ENCODE measurements at places on chromosomes 3 and 15. TPM values are rescaled to one million over a fixed set of nuclear protein-coding genes. Genes with fewer than 3 reads are reported as not detected.

DNA sequence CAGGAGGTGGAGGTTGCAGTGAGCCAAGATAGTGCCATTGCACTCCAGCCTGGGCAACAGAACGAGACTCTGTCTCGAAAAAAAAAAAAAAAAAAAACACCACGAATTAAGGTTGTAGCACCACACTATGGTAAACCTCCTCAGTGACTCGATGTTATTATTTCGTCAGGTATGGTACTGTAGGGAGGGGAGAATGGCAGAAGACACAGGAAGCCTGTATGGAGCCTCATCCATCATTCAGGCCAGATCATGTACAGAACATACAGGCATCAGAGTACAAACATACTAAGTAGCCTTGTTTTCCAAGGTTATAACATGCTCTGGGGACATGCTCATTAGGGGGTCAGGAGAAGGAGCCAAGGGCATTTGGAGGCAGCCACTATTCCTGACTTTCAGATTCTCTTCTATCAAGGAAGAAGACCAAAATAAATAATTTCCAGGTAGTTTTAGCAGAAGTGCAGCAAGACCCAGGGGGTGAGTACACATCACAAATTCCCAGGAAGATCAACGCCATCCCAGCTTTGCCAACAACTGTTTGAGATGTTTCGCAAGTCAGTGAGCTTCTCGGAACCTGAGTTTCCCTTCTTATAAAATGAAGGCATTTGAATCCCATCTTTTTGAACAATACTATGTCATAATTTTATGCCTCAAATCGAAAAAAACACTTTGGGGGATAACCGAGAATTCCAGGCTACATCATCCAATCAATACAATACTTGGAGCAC lies 79.8 kb downstream of the FOXP1 start:
- peaks cover 18% of the 10 kb centered on the region for H3K4me1 ChIP-seq
- peaks cover 3% of the 10 kb centered on the region for H3K27me3 ChIP-seq

GRCh38 chr3:70053293-70053692 lies 53.8 kb downstream of the SAMMSON start:
- peaks cover 3% of the 10 kb centered on the region for H3K27me3 ChIP-seq
- DNase-seq, result no peak
- H3K4me3 ChIP-seq, result no peak overlapping the region
- H3K27ac ChIP-seq, result no peak overlapping the region
- H3K36me3 ChIP-seq, result no peaks in the 10 kb centered on the region
- no peaks in the 10 kb centered on the region for H3K4me1 ChIP-seq

DNA sequence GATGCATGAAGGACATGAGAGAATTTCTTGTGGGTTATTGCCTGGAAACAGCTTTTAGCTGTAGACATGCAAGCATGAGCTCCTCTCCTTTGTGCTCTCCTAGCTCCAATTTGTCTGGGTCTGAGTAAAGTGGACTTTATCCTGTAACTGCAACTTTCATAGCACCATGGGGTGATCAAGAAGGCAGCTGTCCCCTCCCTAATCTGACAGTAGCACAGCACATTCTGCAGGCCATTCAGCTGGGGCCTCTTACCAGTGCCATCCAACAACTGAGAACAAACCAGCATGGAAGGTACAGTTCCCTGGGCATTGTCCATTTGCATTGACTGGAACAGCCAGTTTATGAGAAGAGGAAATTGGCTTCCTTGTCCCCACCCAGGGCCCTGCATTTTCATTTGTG lies 7.7 kb upstream of the RAB27A start:
- no peak overlapping the region for H3K4me3 ChIP-seq
- no peaks in the 10 kb centered on the region for H3K27me3 ChIP-seq
- H3K36me3 ChIP-seq, result no peaks in the 10 kb centered on the region
- no peaks in the 10 kb centered on the region for H3K4me1 ChIP-seq
- DNase-seq, result no peak

DNA sequence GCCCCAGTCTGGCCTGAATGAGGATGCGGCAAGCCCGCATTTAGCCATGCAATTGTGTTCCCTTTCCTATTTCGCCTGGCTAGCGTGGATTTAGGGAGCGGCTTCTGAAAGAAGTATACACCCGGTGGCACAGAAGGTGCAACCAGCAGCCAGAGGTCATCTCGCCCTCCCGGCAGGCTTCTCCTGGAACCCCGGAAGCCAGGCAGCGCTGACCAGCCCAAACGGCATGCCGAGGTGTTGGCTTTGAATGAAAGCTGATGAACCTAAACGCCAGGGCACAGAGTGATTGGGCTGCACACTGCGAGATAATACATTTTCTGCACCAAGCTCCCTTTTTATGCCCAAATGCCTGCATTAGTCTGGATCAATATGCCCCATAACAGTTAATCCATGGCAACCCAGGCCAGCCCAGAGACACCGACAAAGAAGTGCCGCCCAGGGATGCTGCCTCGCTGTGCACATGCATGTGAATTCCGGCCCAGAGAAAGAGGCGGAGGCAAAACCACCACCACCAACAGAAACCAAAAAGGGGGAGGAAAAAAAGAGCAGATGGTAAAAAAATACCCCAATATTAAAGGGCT lies 1.4 kb downstream of the SRGAP3 start:
- DNase-seq, result no peak
- no peaks in the 10 kb centered on the region for H3K36me3 ChIP-seq
- peak overlapping the region; percentile 21 for H3K4me3 ChIP-seq
- H3K27me3 ChIP-seq, result peaks cover 24% of the 10 kb centered on the region
- H3K27ac ChIP-seq, result no peak overlapping the region

Gene KIF7
- 0.15 TPM for total RNA-seq

Gene SYNPR
- not detected for total RNA-seq

Gene CAND2
- 0.15 TPM for total RNA-seq

DNA sequence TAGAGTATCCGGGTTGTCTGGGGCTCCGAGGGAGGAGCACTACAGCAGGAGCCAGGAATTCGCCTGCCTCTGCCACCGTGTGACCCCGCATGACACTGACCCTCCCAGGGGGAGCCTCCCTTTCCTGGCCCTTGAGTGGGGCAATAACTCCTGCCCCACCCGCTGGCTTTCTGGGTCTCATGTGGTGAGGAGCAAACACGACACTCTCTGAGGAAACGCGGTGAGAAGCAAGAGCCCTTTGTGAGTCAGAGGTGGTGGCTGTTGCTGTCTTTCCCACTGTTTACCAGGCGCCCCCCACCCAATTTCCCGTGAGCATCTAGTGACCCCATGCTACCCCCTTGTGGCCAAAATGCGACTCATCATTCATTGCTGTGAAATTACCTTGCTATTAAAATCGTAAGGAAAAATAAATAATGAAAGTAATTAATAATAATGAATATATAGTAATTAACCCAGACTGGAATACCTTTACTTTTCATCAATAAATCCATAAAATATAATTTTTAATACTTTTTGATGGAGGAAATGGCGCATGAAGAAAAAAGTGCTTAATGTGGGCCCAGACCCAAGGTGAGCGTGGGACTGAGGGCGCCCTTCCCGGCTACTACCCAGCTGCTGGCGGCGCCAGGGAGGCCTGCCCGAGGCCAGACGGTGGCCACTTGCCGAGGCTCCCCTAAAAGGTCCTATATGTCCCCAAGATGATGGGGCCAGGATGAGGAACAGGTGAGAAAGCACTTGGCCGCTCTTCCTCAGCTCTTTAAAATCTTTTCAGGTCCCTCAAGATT lies 29.3 kb downstream of the CCNL1 start:
- peak overlapping the region; percentile 99 for H3K27ac ChIP-seq
- no peaks in the 10 kb centered on the region for H3K27me3 ChIP-seq
- peak overlapping the region; percentile 60 for H3K4me3 ChIP-seq
- DNase-seq, result peak; percentile 82
- peaks cover 88% of the 10 kb centered on the region for H3K4me1 ChIP-seq

DNA sequence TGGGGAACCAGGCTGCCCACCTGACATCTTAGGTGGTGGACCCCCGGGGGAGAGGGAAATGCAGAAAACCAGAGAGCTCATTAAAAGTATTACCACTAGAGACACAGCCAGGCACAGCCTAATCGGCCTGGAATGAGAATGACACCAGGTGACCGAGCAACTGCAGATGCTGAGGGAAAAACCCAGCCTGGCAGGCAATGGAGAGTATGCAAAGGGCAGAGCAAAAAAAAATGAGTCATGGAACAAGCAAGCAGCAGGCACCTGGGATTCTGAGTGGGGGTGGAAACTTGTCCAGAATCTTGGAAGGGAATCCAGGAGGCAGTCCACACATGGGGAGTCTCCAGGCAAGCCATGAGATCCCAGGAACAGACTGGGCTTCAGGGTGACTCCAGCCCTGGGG lies 183.7 kb upstream of the LRRN1 start:
- H3K4me1 ChIP-seq, result no peaks in the 10 kb centered on the region
- no peaks in the 10 kb centered on the region for H3K27me3 ChIP-seq
- no peak for DNase-seq
- no peak overlapping the region for H3K4me3 ChIP-seq

DNA sequence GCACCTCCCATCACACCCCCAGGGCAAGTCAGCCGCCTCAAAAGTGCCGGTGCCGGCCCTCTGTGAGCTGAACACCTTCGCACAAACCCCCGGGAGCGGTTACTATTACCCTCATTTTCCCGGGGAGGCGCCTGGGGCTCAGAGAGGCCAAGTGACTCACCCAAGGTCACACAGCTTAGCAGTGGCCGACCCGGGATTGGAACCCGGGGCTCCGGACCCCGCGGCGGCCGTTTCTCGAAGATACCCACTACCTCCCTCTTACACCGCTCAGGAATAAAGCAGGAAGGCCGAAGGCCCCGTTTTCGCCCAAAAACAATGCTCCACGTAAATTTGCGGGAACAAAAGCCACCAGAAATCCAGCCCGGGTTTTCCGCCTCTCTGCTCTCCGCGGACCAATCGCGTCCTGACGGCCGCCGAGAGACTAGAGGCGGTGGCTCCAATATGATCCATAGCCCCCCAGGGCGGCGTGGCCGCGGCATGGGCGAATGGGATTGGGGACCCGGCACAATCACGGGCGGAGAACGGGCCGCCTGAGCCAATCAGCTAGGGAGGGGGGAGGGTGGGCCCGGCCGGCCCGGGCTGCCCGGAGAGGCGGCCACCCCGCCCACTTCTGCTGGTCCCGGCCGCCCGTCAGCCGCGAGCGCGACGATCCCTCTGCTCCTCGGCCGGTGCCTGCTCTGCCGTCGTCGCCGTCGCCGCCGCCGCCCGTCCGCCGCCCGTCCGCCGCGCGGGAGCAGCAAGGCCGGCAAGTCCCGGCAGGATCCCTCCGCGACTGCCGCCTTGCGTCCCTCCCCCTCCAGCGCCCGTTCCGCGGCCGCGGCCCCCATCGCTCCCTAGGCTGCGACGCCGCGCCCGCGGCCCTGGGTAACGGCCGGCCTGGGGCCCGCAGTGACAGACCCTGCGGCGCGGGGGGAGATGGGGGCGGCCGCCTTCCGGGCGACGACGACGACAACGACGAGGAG lies 177.0 kb downstream of the OR4M2 start:
- no peak overlapping the region for H3K27ac ChIP-seq
- no peaks in the 10 kb centered on the region for H3K36me3 ChIP-seq
- no peak overlapping the region for H3K4me3 ChIP-seq
- peaks cover 40% of the 10 kb centered on the region for H3K4me1 ChIP-seq
- no peak for DNase-seq
- peaks cover 1% of the 10 kb centered on the region for H3K27me3 ChIP-seq

Gene KY
- total RNA-seq, result not detected

DNA sequence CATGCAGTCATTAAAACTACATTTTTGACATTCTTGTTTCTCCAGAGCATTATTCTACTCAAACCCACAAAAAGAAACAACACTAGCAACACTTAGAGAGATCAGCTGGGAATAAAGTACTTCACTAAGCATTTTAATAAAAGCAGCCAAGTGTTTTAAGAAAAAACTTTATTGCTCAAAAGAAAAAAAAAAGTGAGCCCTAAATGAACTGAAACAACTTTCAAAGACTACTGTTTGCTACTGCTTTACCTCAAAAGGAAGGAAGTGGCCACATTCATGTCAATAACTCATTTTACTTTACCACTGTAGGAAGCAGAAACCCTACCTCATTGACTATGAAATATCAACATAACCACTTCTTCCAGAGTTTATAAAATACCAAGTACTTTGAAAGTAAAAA lies 91.3 kb downstream of the UACA start:
- H3K36me3 ChIP-seq, result no peaks in the 10 kb centered on the region
- H3K27me3 ChIP-seq, result peaks cover 23% of the 10 kb centered on the region
- H3K4me3 ChIP-seq, result peak overlapping the region; percentile 38
- H3K27ac ChIP-seq, result peak overlapping the region; percentile 17

Gene GRAMD2A
- not detected for total RNA-seq

GRCh38 chr15:68373028-68373427 lies 58.9 kb downstream of the ITGA11 start:
- no peak for DNase-seq
- no peaks in the 10 kb centered on the region for H3K36me3 ChIP-seq
- H3K4me1 ChIP-seq, result no peaks in the 10 kb centered on the region

Gene PRSS50
- total RNA-seq, result not detected

GRCh38 chr3:161322781-161323568 lies 48.3 kb downstream of the SPTSSB start:
- no peak overlapping the region for H3K4me3 ChIP-seq
- H3K27me3 ChIP-seq, result peaks cover 55% of the 10 kb centered on the region
- no peaks in the 10 kb centered on the region for H3K36me3 ChIP-seq
- DNase-seq, result no peak
- H3K4me1 ChIP-seq, result no peaks in the 10 kb centered on the region
- no peak overlapping the region for H3K27ac ChIP-seq

DNA sequence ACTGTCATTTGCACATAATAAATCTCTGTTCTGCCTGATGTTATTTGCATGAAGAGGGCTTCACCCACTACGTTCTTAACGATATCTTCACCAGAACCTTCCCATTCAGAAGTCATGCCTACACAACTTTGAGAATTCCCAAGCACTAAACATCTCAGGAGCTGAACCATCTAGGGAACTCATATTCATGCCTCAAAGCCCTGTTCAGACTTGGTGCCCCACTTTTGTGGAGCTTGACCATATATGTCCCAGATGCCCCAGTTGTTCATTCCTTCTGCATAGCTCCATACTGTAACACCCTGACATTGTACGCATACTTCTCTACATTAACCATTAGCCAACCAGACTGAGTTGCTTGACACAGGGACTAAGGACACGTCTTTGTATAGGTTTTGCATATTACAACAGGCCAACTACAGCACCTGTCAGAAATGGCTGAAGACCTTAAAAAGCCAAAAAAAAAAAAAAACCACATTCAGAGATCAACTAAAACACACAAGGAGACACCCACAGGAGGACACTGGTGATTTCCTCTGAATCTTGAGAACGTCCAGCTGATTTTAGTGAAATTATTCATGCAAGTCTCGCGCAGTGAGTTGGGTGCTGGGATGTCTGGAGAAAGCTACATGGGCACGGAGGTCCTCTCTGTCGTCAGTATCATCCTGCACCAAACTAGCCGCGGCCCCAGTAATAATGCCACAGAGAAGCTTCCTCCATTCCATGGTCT lies 141.4 kb downstream of the FOXP1 start:
- H3K27ac ChIP-seq, result peak overlapping the region; percentile 59
- peaks cover 9% of the 10 kb centered on the region for H3K36me3 ChIP-seq
- no peak for DNase-seq
- H3K4me1 ChIP-seq, result peaks cover 82% of the 10 kb centered on the region
- no peaks in the 10 kb centered on the region for H3K27me3 ChIP-seq

DNA sequence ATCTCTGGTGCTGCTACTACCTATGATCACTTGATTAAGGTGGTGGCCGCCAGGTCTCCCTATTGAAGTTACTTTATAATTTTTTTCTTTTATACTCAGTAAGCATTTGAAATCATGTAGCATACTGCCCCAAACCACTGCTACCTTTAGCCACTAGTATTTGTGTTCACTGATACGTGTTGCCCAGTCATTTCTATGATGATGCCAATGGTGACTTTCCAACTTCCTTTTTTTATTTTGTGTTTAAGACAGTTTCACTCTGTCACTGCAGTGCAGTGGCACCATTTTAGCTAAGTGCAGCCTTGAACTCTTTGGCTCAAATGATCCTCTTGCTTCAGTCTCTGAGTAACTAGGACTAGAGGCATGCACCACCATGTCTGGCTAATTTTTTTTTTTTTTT lies 598.2 kb downstream of the NAALADL2 start:
- H3K27ac ChIP-seq, result no peak overlapping the region
- no peaks in the 10 kb centered on the region for H3K4me1 ChIP-seq
- H3K4me3 ChIP-seq, result no peak overlapping the region
- no peak for DNase-seq
- no peaks in the 10 kb centered on the region for H3K27me3 ChIP-seq

Gene ESYT3
- total RNA-seq, result 0.50 TPM

Gene LAMB2
- total RNA-seq, result not detected
